ENCODE measurements at places on chromosomes 5 and 9. TPM values are rescaled to one million over a fixed set of nuclear protein-coding genes. Genes with fewer than 3 reads are reported as not detected.

The SEMA6A gene
- total RNA-seq, result 101 TPM

The NUDT12 gene
- 15.3 TPM for total RNA-seq

The IFNA21 gene
- total RNA-seq, result not detected

The PFN3 gene
- total RNA-seq, result not detected

The SIT1 gene
- total RNA-seq, result not detected
